ENCODE measurements at places on chromosomes 6 and 20.

GRCh38 chr6:166052837-166053236 is 114.8 kb downstream of the TBXT start:
- no peak for DNase-seq

DNA sequence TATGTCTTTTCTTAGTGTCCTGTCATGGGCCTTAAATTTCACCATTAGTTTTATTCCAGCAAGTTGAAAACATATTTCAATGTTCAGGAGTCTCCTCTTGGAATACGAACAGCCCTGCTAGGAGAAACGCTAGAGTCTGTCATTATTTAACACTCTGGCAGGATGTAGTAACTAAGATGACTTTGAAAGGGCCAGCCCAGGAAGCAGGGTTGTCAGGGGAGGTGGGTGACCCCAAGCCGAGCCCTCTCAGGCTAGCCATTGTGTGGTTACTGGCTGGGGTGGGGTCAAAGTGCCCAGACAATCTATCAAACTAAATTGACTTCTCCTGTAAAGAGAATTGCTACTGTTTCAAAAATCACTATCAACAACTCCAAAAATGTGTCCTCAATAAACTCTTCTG is 67.8 kb downstream of the LY86 start:
- no peak for DNase-seq

DNA sequence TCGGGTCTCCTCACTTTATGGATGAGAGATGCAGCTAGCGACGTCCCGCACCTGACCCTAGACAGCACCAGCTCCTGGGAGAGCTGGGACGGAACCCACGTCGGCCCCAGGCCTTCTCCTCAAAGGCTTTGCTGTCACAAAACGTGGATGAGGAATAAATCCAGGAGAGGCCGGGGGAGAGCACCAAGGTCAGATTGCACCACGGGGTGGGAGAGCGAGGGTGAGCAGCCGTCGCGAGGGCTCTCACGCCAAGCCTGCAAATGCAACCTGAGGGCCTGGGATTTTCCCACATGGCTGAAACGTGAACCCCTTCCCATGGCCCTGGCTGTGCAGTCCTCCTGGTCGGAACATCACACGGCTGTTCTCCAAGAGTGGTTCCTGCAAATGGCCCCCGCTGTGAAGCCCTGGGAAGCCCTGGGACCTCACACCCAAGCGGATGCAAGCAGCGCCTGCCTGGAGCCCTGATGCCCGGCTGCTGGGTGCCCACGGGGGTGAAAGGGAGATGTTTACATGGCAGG is 45.3 kb downstream of the DLL1 start:
- DNase-seq: no peak

DNA sequence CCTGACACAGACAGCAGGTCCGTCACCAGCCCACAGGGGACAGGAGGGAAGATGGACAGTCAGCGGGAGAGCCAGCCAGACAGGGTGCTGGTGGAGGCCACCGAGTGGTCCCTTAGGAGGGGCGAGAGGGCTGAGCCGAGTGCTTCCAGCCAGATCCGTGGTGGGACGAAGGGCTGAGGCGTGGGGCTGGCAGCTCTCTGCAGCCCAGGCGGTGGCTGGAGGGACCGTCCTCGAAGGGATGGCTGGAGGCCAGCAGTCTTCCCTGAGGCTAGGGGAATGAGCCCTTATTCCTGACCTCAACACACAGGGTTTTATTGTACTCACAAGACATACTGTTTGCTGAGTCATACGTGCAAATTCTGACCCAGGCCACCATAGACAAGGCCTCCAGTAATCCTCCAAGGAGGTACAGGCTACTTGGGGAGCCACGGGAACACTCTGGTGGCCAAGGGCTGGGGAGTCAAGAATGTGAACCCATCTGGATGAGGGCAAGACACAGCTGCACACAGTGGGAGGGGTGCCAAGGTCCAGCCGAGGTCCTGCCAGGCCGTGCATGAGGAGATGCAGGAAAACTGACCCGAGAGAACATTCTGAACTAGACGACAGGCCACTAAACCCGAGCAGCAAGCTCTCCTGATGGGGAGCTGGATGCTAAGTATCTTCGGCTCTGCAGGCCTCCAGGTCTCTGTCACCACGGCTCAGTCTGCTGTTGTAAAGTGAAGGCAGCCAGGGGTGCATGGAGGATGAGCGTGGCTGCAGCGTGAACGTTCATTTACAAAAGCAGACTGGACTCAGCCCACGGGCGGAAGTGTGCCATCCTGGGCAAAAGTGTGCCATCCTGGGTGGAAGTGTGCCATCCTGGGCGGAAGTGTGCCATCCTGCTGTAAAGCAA is 242.5 kb downstream of the TTLL2 start:
- DNase-seq: no peak

DNA sequence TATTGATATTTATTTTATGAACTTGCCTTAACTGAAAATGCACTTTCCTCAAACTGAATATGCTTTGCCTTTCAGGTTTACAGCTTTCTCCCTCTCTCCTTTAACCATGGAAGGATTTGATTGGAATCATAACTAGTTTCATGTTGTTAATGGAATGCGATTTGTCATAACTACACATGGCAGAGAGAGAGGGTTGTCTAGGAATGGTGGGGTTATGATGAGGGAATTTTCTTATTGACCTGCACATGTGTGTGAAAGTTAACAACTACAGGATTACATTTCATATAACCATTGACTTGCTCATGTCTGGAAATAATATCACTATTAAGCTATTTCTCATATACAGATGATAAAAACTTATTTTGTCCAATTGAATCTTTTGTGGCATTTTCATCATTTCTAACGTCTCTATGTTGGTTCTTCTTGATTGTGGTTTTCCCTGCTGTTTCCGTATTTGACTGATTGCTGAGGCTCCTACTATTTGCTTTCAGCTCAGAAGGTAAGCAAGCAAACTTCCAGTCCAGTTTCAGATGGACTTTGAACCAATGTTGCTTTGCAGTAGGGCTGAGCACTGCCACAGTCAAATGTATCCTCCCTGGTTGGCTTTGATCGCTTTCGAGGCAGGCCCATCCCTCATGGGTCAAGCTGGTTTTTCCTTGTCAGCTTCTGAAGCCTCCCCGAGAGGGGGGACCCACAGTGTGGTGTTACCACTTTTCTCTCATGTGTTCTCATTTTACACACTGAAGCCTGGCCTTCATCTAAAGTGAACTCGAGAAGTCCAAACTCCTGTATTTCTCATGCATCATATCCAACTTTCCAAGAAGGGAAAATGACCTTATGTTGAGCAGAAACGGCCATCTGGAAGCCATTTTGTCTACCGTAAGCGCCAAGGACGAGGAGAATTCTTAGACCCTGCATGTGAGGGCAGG is 7.6 kb upstream of the CCN2 start:
- no peak for DNase-seq

GRCh38 chr6:166644681-166645080 is 17.6 kb upstream of the RPS6KA2 start:
- DNase-seq: no peak

- DNase-seq: no peak
These were observed 239.2 kb upstream of the FKBP1C start for GRCh38 chr6:62971976-62972658.

DNA sequence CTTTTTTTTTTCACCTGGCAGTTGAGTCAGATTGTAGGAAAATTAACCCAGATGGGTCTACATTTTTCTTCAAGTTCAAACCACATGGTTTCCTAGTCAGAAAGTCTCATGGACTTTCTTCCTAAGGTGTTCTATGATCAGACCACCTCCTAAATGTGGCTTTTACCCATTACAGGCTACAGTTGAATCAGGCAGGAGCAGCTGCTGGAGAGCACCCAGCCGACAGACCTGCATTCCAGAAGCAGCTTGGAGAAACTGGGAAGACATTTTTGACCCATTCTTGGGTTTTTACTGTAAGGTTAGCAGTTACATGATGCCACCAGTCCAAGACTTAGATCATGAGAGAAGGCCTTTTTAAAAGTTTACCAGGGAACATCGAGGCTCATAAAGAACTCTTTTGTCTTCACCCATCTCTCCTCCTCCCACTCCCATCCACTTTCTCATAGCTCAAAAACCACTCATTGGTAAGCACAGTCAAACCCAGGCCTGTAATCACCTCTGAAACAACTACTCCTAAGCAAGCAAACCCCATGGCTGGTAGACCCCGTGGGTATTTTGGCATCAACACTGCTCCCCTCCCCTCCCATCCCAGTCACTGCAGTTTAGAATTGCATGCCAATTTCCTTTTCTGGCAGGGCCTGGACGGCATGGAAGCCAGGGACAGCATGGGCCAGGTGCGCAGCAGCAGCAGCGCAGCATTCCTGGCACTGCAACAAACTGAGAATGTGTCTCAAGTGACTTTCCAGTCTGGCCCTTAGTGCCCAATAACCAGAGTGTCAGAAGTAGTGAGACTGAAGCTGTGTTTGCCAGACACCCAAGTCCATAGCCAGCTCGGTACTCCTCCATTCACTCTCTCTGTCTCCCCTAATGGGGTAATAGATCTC is 113.7 kb downstream of the CLIC5 start:
- DNase-seq: no peak

GRCh38 chr20:38083338-38084048 is 49.9 kb downstream of the RPRD1B start:
- DNase-seq: no peak

DNA sequence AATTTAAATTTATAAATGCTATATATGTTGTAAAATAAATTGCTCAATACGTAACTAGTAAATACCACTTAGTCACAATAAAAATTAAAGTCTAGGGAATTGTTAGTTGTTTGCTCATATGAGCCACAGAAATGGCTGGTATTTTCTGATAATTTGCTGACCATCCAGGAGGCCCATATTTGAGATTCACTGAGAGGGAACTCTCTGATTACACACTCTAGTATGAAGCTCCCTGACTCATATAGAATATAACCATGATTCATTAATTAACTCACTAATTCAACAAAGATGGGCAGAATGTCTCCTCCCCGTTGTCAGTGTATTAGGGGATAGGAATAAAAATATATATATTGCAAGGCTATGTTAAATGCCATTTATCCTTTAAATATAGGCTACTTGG is 46.6 kb upstream of the TMEM30A start:
- DNase-seq: no peak
